Stimulated activated CD8-positive, alpha-beta memory T cell treated with anti-CD3 and anti-CD28 coated beads, Interleukin-15, amount 100 ng/mL, for 4 hours (primary cell): ENCODE measurements at places on chromosomes 2 and 18.

GRCh38 chr2:207913772-207914358, 111.5 kb downstream of the PLEKHM3 start:
- DNase-seq: no peak

GRCh38 chr2:33984131-33984530, 385.0 kb upstream of the FAM98A start:
- no peak for DNase-seq

- DNase-seq: no peak
These were observed 206.3 kb downstream of the SEPTIN10 start for GRCh38 chr2:109407276-109408042.

- DNase-seq: no peak
These were observed 7.5 kb downstream of the EFR3B start for GRCh38 chr2:25049422-25049821.

- DNase-seq: no peak
These were observed 591.6 kb downstream of the ERBB4 start for GRCh38 chr2:211946960-211947359.

GRCh38 chr2:230430957-230431910, 15.2 kb downstream of the SP100 start:
- DNase-seq: no peak

GRCh38 chr18:73805991-73806390, 341.6 kb downstream of the FBXO15 start:
- DNase-seq: no peak

- no peak for DNase-seq
These were observed 77.6 kb downstream of the EPC2 start for GRCh38 chr2:148721991-148722777.

GRCh38 chr18:7201096-7201495, 29.8 kb upstream of the LRRC30 start:
- DNase-seq: no peak

DNA sequence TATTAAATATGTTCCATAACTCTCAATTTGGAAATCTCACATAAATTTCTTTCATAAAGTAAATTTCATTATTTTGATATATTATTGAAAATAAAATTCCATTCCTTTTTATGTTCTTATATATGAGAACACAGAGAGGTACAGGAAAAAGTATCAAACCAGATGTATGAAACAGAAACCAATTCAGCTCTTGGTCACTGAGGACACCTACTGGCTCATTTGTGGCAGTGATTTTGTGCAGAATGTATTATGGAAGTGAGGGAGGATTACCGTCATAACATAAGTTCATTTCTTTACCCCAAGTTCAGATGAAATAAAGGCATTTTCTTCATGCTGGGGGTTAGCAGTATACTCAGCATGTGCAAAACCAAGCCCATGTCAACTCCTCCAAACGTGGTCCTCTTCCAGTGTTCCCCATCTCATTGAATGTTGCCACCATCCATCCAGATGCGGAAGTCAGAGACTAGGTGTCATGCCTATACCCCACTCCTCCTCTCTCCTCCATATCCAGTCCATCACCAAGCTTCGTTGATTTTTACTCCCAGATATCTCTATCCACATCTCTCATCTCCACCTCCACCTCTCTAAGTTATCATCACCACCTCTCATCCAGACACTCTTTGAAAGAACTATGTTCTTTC, 41.7 kb upstream of the MALL start:
- no peak for DNase-seq

DNA sequence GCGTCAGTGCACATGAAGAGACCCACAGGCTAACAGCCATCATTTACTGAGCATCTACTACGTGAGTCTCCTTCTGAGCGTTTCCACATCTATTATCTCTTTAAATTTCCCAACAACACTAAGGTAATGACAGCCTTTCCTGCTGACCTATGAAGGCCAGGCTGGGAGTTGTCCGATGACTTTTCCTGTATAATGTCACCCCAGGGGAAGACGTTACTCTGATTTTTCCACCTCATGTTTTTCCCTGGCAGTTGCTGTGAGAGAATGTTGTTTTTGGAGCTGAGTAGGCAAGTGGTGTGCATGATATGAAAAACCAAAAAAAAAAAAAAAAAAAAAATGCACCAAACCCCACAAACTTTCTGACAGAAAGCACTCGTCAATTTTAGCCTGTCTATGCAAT, 207.6 kb downstream of the SLC8A1 start:
- DNase-seq: no peak

- peak; percentile 18 for DNase-seq
These were observed 1.0 kb upstream of the B4GALT6 start for GRCh38 chr18:31685097-31686082.

GRCh38 chr2:129011466-129012061, 692.9 kb upstream of the HS6ST1 start:
- no peak for DNase-seq

GRCh38 chr2:196288006-196288538, 116.7 kb upstream of the STK17B start:
- DNase-seq: no peak

DNA sequence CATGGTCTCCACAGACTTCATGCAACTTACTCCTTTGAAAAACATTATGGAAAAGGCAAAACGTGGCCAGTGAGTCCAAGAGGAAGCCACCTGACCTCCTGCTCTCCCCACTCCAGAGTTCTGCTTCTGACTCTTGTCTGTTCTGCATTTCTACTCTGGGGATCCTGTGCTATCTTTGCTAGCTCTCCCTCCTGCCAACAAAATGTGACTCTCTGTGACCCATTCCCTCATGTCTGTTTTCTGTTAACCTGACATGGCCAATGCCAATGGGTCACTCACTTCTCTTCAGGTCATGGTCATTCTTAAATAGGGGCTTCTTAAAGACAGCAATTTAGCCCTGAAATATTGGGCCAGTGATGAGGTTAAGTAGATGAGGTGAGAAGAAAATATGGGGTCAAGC, 210.3 kb downstream of the CDH20 start:
- DNase-seq: no peak

DNA sequence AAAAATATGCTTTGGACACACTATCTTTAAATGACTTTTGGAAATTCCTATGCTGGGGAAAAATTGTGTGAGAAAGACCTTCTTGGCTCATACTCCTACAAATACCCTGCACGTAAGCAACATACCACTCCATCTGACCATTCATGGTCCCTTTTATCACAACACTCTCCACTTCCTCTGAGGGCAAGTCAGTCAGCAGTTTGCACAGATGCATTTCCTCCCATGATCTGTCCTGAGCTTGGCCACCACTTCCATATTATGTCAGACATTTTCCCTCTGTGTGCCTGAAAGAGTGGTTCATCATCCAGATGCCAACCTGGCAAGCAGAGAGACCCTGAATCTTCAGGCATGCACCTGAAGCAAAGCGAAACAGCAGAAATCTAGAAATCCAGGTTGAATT, 16.1 kb upstream of the REG3G start:
- DNase-seq: no peak

- no peak for DNase-seq
These were observed 41.1 kb downstream of the MYO7B start for GRCh38 chr2:127576433-127577207.

DNA sequence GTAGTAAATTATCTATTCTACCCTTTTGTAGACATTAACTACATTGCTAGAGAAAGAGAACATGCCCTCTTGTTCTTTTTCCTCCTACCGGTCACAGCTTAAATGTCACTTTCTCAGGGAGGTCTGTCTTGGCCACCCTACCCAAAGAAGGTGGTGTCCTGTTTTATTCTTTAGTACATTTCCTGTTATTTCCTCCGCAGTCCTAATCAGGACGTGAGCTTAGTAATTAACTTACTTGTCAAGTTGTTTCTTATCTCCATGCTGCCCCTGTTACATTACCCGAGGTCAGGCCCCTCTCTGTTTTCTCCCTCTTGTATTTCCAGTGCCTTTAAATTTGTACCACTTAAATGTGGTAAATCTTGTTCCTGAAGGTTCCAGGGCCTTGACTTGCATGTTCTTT, 73.7 kb upstream of the RMDN2 start:
- DNase-seq: no peak

DNA sequence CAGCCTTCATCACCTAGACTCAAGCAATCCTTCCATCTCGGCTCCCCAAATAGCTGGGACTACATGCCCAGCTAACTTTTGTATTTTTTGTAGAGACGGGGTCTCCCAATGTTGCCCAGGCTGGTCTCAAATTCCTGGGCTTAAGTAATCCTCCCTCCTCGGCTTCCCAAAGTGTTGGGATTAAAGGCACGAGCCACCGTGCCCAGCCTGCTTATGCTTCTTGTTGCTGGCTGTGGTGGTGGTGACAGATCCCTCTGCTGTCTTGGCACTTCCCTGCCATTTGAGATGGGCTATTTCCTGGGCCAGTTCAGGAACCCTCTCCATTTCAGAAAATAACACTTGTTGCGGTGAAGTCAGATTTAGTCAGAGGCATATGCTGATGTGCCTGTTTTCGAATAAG, 28.8 kb downstream of the GATA6 start:
- DNase-seq: no peak

GRCh38 chr2:210421916-210422315, 54.6 kb downstream of the LANCL1 start:
- no peak for DNase-seq

DNA sequence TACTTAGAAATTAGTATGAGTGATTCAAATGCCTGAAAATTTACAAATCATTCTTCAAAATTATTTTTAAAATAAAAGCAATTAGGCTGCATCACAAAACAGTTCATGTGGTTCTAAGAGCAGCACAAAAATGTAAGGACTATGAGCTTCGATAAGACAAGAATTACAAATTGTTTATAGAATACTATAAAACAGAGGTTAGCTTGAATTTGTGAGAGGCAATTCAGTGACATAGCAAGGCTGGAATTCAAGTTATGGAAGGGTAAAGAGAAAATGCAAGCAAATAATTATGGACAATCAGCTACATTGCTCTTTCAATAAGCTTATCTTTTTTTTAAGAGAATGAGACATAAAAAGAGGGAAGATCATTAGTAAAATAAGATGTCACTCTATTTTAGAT, 7.1 kb upstream of the XIRP2 start:
- no peak for DNase-seq
